NCI-H1092 (cell line): ENCODE measurements at places on chromosomes 1 and 21.

- no peak for DNase-seq
These were observed 179.9 kb upstream of the ZC3H12A start for GRCh38 chr1:37294529-37294928.

- DNase-seq, result no peak
These were observed 73.9 kb upstream of the RRP15 start for GRCh38 chr1:218211241-218211640.

DNA sequence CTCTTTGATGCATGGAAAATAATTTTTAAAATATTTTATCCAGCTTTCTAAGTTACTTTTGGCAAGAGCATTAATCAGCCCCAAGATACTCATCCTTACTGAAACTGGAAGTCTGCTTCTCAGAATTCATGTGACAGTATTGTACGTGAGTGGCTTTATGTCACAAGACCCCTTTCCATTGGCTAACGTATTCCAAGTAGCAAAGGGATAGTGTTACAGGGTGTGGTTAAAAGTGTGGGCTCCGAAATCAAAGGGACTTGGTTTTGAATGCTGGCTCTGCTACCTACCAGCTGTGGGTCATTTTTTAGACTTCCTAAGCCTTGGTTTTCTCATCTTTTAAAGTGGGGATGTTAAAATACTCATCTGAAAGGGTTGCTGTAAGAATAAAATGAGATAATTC, 91.7 kb downstream of the RHOU start:
- no peak for DNase-seq

GRCh38 chr1:8040586-8040985, 14.5 kb upstream of the ERRFI1 start:
- DNase-seq, result no peak

GRCh38 chr1:9129266-9130041, 552 bp upstream of the GPR157 start:
- no peak for DNase-seq

- DNase-seq, result peak; percentile 32
These were observed 30.0 kb downstream of the MIS18A start for GRCh38 chr21:32248571-32249461.

GRCh38 chr1:164801246-164801731, 242.3 kb downstream of the PBX1 start:
- DNase-seq, result no peak

DNA sequence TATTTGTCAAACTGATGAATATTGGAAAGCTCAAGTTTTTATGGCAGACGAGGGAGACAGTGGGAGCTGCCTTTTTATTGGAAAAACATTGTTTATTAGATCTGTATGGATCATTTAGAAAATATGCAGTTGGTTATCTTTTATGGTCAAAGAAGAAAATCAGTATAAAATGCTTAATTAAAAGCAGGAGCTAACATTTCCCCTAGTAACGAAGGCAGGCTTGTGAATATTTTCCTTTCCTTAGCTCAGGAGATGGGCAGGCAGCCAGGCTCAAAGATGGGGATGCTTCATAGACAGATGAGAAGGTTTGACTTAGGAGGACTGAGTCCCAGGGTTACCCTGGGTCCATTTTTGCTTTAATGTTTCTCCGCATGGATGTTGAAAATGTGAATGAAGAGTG, 26.0 kb downstream of the ROR1 start:
- no peak for DNase-seq

DNA sequence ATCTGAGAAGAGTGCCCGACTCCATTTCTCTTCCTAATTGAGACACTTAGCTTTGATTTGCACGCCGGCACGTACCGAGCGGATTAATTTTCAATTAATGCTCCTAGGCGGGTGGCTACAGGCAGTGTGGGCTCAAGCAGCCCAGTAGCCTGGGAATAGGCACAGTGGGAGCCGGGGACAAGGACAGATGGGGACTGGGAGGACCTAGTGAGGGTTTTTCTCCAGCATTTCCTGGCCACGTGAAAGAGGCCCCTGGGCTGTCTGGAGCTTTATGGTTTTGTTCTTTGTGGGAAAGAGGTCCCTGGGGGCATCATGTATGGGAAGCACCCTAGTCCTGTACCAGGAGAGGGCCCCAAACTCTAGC, 78.6 kb upstream of the CSF3R start:
- no peak for DNase-seq

DNA sequence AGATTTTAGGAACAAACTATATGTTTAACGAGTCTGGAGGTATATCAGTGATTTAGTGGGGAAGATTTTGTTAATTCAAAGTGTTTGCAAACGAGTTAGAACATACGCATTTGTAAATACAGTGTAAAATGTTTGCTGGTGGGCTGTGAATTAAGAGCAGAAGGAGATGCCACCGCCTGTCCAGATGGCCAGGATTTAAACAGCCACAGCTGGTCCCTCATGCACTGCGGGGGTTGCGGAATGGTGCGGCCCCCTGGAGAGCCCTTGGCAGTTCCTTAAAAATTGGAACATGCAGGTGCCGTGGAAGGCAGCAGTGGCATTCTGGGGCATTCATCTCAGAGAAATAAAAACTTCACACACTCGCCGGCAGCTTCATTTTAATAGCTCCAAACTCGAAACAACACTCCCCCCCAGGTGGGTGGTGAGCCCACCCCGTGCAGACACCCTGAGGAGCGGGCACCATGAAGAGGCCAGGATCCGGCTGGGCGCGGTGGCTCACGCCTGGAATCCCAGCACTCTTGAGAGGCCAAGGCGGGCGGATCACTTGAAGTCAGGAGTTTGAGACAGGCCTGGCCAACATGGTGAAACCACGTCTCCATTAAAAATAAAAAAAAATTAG, 3.5 kb upstream of the C1orf159 start:
- DNase-seq, result no peak

DNA sequence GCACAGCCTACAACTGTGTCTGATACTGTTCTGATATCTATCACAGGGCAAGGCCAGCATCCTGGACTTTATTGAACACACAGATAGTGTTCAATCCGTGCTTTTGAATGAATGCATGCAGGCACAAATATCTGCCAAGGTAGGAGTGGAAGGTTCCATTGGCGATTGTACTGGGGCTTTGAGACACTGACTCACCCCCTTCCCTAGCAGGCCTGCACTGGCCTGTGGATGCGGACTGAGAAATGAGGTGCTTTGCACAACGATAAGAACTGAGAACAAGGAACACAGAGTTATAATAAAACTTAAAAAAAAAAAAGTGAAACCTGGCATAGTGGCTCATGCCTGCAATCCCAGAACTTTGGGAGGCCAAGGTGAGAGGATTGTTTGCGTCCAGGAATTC, 62.4 kb upstream of the NGF start:
- no peak for DNase-seq

- no peak for DNase-seq
These were observed 7.4 kb downstream of the HMCN1 start for GRCh38 chr1:185741551-185741950.

GRCh38 chr1:107250169-107250568, 109.3 kb downstream of the NTNG1 start:
- DNase-seq, result no peak

GRCh38 chr1:18883636-18884418, 18.5 kb downstream of the ALDH4A1 start:
- DNase-seq, result peak; percentile 46

GRCh38 chr1:165842671-165843129, 15.3 kb downstream of the UCK2 start:
- no peak for DNase-seq

- no peak for DNase-seq
These were observed 144.4 kb upstream of the POU3F1 start for GRCh38 chr1:38190983-38191382.

- no peak for DNase-seq
These were observed 1106.5 kb upstream of the TMPRSS15 start for GRCh38 chr21:19510057-19510456.

DNA sequence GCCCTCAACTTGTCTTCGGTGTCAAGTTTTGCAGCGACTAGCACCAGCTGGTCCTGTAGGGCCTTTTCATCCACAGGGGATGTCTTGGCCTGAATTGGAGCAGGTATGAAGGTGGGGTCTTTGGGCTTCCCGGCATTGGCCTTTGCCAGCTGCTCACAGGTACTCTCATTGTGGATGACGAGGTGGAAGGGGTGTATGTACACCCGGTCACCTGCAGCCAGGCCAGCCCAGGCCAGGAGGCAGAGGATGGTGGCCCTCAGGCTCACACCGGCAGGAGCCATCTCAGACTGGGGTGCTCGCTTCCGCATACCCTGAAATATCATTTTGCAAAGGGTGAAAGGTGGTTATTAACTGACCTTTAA, 3.4 kb downstream of the AGT start:
- no peak for DNase-seq

DNA sequence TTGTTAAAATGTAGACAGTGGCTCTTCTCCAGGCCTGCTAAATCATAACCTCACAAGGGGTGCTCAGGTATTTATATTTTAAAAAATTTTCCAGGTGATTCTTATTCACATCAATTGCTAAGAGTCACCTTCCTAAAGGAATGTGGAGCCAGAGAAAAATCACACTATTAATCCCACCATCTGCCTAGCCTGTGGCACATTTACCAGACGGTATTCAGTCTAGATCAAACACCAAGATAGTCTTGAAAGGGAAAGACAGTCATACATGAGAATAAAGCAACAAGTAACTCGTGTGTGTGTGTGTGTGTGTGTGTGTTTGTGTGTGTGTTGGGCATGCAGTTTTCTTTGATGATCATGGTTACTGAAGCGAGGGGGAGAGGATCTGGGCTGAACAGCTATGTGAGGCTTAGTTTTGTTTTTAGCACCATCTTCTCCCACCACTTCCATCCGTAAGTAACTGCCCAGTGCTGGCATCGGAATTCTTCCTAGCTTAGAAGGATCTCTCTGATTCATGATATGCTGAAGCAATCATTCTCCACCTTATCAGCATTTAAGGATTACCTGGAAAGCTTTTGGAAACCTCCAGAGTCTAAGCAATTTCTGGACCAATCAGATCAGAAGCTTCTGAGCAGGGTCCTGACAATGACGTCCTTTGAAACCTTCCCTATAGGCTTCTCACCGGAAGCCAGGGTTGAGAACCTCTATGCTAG, 2.4 kb upstream of the DPT start:
- DNase-seq, result no peak

DNA sequence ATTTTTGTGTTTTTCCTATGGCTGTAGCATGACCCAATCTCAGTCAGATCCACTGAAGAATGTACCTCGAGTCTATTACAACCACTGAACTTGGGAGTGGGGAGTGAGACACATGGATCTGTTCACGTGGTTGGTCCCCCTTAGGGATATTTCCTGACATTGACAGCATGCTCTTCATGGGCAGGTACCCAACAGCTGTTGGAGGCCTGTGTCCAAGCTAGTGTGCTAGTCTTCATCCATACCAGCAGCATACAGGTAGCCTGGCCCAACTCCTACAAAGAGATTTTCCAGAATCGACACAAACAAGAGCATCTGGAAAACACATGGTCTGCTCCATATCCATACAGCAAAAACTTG, 34.2 kb upstream of the HSD3B1 start:
- no peak for DNase-seq

DNA sequence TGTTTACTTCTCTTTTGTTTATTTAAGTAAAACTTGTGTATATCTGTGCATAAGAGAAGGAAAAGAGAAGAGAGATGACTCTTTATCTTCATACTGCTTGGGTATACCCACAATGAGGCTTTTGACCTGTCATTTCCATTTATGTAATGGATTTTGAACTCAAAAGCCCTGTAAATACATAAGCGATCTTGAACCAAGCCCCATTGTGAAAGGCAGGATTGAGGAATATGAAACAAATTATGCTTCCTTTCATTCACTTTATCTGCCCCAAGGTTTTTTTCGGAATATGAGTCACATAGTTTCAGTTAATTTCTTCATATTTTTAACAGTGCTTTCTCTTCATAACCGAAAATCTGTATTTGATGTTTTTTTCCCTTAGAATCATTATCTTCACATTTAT, 21.4 kb downstream of the CNST start:
- DNase-seq, result no peak

DNA sequence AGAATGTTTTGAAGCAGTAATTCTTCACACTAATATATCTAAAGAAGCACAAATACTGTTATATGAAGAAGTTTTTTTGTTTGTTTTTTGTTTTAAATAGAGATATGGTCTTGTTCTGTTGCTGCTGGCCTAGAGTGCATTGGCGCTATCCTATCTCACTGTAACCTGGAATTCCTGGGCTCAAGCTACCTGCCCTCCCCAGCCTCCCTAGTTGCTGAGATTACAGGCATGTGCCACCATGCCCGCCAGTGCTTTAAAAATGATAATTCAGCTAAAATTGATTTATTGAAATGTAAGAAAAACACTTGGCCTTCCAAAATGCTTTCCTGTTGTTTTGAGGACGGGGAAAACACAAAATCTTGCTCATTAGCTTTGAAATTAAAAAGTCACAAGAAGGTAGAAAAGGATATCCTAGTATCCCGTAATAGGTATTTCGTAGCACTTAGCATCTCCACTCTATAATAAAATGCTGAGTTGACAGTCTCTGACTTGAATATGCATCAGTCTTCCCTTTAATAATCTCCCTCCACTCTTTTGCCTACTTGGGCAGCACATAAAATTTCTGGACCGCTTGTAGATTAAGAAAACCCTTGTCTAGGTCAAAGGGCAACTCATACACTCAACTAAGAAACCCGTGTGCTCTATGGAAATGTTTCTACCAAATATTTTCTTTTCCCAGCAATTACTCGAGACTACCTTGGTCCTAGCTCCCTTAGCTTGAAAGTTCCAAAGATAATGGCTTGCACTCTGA, 1.3 kb downstream of the SCYL3 start:
- no peak for DNase-seq

DNA sequence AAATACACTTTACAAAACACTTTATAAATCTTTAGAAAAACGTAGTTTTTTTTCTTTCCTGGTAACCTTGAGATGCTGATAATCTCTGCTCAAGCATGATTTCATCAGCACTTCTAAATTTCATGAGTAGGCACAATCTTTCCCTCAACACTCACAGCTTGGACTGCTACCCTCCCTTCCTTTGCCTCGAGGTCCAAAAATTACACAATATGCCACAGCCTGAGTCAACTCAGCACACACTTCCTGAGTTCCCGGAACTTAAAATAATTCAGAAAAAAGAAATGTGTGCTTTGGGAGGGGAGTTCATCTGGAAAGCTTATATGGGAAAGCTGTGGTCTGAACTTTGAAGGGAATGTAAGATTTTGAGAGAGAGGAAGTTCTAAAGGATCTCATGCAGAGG, 5.9 kb downstream of the CLCA2 start:
- DNase-seq, result no peak

GRCh38 chr1:56788102-56788501, 31.1 kb downstream of the FYB2 start:
- no peak for DNase-seq

GRCh38 chr1:150156868-150157603, 7.3 kb downstream of the PLEKHO1 start:
- no peak for DNase-seq

- DNase-seq, result no peak
These were observed 159.2 kb downstream of the GALNT2 start for GRCh38 chr1:230226007-230226800.

GRCh38 chr1:228500143-228500734, 13.1 kb downstream of the RNF187 start:
- DNase-seq, result no peak

DNA sequence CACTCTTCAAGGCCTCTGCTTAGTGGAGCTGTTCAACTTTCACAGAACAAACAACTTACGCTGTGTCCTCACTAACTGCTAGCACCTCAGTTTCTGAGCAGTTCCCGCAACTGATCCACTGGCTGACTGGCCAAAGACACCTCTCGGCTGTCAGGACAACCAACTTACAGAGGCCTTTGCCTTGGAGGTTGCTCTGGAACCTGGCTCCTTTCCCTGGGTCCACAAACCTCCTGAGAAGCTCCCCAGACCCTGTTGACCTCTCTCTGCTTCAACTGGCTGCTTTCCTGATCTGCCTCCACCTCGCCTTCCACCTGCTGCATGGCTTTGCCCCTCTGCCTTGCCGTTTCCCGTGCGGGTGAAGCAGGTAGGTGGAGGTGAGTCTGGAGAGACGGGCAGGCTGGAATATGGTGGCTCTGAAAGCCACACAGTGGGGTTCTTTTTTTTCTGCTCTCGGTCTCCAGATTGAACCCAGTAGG, 13.0 kb downstream of the BTBD19 start:
- no peak for DNase-seq
